Left ventricle myocardium superior (tissue), 1 donor: ENCODE measurements at places on chromosomes 4 and X. TPM values are rescaled to one million over a fixed set of nuclear protein-coding genes. Genes with fewer than 3 reads are reported as not detected.
A peak's percentile ranks its signal among the peaks of the same experiment; 100 is the strongest.

Gene NEXMIF
- 0.32 TPM for total RNA-seq

- peak; percentile 56 for DNase-seq
Observed at GRCh38 chr4:108762559-108763225, at the start of gene ETNPPL. ETNPPL (minus strand) TSS chr4:108763053; CDS start chr4:108762898, 155 bp downstream.

GRCh38 chr4:118279328-118279727, 73.5 kb downstream of the PRSS12 start:
- DNase-seq: no peak

DNA sequence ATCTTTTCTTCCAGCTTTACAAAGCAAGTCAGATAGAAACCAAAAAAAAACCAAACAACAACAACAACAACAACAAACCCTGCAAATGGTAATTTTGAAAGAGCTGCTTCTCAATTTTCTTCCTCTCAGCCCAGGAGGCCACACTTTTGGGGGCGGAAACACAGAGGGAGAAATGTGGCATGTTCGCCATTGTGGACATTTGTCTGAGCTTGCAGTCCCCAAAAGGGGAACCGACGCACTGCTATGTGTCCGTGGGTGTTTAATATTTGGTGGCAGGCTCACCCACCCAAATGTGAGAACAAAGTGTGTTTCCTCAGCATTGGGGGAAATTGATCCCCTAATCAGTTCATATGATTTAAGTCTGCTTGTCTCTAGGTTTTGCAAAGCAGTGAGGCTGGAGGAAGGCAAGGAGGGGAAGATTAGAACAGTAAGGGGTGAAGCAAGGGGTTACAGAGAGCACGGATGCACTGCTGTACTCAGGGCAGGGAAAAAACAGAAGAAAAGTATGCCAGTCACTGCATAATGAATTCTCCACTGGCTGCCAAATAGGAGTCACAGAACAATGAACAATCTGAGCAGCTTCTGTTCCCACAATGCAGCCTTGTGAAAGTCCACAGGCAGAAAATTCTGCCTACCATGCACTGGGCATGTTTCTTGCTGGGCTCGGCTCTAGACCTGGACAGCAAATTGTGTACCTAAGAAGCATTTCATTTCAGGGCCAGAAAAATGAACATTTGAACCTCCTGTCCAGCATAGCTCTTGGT, 74.7 kb upstream of the GPM6B start:
- no peak for DNase-seq

Gene MXRA5
- 1.7 TPM for total RNA-seq

GRCh38 chrX:10900585-10901289, 210.4 kb upstream of the HCCS start:
- no peak for DNase-seq

DNA sequence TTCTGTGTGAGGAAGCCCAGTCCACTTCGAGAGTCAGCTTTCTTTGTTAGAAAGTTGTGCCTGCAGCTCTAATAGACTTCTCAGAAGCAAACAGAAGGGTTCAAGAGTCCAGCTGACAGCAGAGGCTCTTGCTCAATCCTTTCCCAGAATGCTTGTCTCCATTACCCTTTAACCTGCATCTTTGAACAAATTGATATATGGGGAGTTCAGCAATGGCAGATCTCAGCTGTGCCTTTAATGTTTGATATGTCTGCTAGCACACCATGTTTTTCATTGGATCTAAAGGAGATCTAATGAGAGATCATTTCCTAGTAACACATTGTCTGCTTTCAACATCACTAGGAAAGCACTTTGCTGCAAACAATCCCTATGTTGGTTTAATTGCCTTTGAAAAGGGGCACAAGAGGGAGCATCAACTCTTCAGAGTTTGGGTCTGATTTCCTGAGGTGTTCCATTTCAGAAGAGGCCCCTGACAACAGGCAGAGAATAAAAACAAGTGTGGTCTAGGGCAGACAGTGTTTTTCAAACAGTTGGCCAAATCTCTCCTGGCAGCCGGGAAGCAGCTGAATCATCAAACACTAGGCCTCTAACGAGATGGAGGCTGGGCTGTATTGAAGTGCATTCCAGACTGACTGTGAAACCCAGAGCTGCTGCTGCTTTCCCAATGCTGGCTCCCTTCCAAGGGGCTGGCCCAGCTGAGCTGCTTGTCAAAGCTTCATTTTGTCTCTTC, 55.5 kb downstream of the LUZP4 start:
- peak; percentile 80 for DNase-seq

- no peak for DNase-seq
Observed at GRCh38 chr4:87375719-87376291, 15.2 kb downstream of the HSD17B11 start.

DNA sequence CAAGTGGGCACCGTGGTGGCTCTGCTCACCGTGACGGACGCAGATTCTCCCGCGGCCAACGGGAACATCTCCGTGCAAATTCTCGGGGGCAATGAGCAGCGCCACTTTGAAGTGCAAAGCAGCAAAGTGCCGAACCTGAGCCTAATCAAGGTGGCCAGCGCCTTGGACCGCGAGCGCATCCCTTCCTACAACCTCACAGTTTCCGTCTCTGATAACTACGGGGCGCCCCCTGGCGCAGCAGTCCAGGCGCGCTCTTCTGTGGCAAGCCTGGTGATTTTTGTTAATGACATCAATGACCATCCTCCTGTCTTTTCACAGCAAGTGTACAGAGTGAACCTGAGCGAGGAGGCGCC, 2.7 kb downstream of the FAT4 start:
- peak; percentile 76 for DNase-seq

DNA sequence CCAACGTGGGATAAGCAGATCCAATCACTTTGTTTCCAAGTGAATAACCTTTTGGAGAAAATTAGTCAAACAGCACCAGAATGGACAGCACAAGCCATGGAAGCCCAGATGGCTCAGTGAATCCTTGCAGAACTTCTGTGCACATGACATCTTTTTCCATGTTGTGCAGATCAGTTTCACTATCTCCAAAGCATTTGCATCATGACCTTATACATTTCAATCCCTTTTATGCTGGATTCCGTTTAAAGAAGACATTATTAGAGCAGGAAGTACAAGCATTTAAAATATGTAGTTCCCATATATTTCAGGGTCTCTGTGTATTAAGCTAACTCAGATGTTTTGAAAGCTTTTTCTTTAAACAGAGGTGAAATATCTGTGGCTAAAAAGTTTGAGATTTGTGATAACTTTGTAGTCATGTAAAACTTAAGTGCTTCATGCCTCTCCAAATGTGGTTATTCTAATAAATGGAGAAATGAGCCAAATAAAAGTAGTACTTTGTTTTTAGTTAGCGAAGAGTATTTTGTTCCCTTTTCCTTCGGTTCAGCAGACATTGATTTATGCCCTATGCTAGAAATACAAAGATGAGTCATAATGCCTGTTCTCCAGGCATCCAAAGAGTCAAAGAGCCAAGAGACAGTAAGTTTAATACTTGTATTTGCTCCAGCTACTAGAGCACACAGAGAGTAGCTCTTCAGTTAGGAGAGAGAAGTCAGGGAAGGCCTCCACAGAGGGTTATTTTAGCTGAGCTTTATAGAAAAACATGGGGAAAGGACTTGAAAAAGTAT, 39.0 kb downstream of the PLAC8 start:
- no peak for DNase-seq

- DNase-seq: no peak
Observed at GRCh38 chr4:114272226-114272625, 292.8 kb upstream of the ARSJ start.

GRCh38 chr4:30543057-30543456, 177.1 kb upstream of the PCDH7 start:
- DNase-seq: no peak

GRCh38 chr4:8657381-8658088, 65.0 kb downstream of the CPZ start:
- DNase-seq: no peak

Gene IKBKG
- total RNA-seq: 15.5 TPM

Gene PLP1
- total RNA-seq: 9.4 TPM

GRCh38 chrX:104745152-104745551, 179.2 kb downstream of the IL1RAPL2 start:
- no peak for DNase-seq

Gene SCML2
- total RNA-seq: 1.4 TPM

Gene KCTD8
- total RNA-seq: 0.22 TPM

DNA sequence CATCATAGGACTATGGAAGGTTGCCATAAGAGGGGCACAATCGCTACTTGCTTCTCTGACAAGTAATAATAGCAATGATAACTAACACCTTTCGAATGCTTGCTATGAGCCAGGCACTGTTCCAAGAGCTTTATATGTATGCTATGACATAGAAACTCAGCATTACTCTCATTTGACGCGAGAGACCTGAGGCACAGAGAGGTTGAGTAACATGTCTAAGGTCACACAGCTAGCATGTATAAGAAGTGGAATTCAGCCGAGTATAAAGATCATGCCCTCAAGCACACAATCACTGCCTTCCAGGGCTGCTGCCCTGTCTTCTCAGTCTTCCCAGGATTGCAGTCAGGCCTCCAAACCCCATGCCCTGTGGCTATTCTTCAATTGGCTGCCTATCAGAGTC, 19.5 kb downstream of the PJA1 start:
- no peak for DNase-seq

Gene KLHL13
- total RNA-seq: 5.7 TPM

DNA sequence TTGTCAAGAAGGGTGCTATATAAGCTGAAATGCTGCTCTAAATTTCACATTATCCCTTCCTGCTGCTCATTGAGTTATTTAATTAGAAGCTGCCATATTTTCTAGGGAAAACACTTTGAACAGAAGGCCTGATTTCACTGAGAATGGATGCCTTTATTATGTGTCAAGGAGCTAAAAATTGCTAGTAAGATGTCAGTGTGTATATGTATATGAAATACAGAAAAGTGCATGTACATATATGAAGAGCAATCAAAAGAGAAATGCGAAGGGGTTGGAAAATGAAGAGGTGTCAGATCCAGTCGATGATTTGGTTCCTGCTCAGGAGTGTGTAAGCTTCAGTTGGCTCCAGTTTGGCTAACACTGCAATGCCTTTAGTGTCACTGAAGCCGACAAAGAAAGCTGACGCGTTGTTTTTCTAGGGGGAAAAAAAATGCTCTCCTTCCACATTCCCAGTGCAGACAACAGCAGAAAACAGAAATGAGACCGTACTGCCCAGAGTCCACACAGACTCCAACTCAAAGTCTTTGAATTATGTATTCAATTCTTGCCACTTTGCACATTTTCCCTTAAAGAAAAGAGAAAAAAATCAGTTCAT, 154.2 kb downstream of the NHS start:
- no peak for DNase-seq
